ENCODE measurements at places on chromosomes 2 and 18. TPM values are rescaled to one million over a fixed set of nuclear protein-coding genes. Genes with fewer than 3 reads are reported as not detected.
A peak's percentile ranks its signal among the peaks of the same experiment; 100 is the strongest.

LYG1 gene
- 0.78 TPM for total RNA-seq

DNA sequence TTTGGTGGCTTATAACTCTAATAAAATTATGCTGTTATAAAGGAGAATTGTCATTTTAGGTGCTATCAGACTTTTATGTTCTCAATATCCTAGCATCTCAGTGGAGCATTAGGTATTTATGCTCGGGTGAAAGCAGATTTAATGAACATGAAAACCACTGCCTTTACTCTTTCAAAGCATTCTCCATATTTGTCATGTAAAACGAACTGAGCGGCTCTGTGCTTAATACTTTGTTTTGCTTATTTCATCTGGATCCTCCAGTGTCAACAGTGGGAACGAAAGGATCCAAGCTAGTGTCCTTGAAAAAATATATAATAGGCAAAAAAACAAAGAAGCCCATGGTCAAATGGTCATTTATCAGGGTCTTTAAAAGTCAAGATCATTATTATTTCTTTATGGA lies 53.5 kb downstream of the THSD7B start:
- DNase-seq: no peak

GRCh38 chr2:6372317-6372901 lies 493.3 kb downstream of the CMPK2 start:
- DNase-seq: no peak

DNA sequence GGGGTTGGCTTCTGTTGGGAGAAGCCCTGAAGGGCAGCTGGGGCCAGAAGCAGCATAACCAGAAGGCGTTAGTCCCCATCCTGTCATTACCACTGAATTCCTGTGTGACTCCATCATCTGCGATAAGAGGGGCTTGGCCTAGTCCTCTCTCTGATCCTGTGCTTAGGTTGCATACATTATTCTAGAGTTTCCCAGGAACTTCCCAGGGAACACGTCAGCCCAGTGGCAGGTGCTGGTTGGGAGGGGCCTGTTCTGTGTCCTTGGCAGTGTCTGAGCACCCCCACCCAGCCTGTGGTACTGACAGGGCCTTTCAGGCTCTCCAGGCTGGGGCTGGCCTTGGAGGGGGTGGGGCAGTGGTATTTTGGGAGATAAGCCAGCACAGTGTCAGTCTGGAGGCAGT lies 4.5 kb upstream of the TOGARAM2 start:
- peak; percentile 99 for DNase-seq

DNA sequence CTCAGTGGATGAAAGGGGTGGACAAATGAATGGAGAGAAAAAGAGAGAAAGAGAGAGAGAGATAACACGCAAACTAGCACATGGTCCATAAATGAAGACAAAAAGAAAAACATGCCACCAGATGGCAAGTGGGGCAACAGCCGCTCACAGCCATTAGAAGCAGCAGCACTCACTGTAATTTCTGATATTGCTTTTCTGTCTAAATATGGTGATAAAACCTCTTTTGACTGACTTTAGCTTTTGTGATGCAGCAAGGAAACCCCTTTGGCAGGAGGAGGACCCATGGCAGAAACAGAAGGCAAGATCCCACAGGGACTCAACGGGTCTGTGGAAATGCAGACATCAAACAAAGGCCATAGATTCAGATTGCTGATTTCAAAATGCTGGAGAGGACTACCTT lies 88.0 kb upstream of the CDH20 start:
- DNase-seq: no peak

GRCh38 chr18:24212939-24213338 lies 74.1 kb downstream of the CABYR start:
- peak; percentile 89 for DNase-seq

DNA sequence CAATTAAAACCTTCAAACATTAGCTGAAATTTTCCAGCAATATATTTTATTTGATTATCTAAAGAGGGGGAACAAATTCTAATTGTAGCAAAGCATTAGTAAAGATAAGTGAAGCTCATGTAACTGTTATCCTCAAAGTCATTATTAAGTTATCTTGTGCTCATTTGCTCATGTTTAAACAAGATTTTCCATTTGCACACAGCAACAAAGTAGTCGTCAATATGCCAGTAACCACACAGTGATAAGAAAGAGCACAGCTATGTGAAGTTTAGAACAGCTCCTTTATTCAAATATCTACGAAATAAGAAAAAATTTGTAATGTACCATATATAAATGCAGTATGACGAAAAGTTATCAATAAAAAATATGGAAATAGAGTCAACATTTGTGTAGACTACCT lies 159.5 kb downstream of the ERBB4 start:
- DNase-seq: no peak

CXCR4 gene
- total RNA-seq: 0.70 TPM

DNA sequence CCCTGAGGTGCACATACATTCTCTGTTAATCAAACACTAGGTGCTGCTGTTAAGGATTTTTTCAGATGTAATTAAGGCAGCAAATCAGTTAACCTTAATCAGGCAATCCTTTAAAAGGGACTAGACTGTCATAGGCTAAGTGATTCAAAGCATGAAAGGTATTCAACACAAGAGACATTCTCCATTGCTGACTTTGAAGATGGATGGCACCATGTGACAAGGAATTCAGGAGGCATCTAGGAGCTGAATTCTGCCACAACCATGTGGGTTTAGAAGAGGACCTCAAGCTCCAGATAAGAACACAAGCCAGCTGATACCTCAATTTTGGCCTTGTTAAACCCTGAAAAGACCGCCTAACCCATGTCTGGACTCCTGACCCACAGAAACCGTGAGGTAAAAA lies 84.0 kb downstream of the SMAD2 start:
- no peak for DNase-seq

CNOT11 gene
- total RNA-seq: 60.6 TPM

DNA sequence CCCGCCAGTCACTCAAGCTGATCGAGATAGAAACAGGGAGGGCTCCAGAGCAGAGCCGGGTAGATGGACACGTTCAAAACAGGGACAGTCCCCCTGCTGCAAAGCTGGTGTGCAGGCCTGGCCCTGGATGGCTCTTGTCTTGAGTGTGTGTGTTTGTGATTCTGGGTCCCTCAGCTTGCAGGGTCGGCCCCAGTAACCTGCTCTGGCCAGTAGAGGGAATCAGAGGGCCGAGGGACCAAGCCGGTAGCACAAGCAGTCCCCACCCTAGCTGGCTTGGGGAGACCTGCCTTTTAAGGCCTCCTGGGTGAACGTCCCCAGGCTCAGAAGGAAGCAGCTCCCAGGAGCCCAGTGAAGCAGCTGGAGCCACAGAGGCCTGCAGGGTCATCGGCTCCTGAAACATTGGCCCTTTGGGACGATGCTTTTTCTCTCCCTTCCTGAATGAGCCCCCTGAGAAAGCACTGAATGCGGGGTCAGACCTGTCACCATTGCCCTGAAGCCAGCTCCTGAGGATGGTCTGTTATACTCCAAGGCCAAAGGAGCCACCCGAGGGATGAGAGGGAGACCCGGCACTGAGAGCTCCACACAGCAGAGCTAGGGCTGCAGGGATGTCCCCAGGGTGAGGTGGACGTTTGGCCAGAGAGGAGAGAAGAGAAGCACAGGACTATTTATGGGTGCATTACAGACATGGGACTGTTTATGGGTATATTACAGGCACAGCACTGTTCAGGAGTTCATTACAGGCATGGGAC lies 15.4 kb upstream of the MLPH start:
- DNase-seq: peak; percentile 71

DNA sequence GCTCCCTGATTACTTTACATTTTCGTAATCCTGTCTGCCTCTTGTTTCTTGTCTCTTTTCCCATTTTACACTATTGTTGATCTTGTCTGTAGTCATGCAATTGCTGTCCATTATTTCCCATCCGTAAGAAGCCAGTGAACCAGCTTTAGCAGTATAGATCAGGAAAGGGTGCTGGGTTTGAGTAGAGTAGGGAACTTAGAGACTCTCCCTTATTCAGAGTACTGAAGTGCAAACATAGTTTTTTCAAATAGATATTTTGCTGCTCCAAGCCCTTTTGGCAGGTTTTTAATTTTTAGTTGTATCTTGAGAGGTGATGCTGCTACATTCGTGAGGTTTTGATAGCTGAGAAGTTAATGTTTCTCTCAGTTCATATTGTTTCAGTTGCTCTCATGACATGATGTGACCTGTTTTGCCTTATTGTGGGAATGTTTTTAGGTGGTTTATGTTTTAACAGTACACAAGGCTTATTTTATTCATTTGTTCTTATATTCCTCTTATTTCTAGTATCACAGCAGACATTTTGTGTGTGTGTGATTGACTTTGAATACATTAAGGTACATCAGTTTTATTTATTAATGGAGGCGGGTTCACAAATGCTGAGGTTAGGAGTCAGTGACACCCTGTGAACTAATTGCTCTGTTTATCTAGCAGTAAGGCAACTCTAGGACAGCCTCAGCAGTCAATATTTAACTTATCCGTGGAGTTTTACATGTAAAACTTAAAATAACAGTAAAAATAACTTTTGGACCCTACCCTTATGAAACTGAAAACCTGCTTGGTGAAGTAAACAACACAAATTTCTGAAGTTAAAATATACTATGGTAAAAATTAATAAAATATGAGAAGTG lies 118.4 kb downstream of the ZNF407 start:
- no peak for DNase-seq

GRCh38 chr18:11121443-11121849 lies 27.9 kb downstream of the PIEZO2 start:
- no peak for DNase-seq

DNA sequence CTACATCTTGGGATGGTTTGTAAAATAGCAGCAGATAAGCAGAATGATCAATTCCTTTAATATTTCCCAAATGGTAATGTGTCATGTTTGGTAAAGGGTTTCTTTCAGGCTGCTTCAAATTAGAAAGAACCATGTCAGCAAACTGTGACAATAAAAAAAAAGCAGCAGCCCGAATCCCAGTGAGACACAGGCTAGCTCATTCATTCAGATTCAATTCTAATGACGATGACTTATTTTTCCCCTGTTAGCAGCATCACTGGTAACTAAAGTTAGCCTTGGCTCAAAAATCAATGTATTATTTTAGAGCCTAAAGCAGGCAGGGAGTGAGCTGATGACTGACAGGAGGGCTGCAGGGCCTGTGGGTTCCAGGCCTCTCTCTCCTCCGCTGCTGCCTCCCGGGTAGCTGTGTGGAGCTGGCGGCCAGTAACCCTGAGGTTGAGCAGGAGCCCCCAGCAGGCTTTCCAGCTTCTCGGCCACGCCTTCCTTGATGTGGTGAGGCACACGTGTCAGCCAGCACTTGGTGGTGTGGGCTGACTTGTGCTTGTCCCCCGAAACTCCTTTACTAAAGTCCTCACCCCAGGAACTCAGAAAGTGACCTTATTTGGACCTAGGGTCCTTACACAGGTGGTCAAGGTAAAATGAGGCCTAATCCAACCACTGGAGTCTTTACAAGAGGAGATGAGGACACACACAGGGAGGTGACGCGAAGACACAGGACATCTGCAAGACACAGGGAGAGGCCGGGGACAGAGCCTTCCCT lies 120.5 kb upstream of the HS6ST1 start:
- no peak for DNase-seq

FKBP1B gene
- total RNA-seq: 4.6 TPM

GRCh38 chr18:66138642-66139041 lies 387.8 kb downstream of the CDH7 start:
- no peak for DNase-seq

GRCh38 chr2:221235941-221236340 lies 336.2 kb downstream of the EPHA4 start:
- no peak for DNase-seq

DNA sequence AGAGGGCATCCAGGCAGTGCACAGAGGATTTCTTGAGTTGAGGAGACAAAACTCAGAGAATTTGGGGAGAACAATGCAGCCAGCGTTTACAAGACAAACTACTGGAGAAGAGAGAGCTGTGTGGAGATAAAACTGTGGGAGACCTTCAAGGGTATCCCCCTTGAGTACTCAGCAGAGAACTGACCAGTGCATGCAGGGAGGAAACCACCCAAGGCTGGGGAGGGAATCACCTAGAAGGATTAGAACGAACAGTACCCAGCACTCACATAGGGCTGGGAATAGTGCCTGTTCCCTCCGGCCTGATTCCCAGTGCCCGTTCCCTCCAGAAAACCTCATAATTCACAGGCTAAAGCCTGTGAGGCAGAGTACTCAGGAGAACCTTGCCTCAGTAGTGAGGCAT lies 61.9 kb upstream of the YPEL5 start:
- no peak for DNase-seq

DNA sequence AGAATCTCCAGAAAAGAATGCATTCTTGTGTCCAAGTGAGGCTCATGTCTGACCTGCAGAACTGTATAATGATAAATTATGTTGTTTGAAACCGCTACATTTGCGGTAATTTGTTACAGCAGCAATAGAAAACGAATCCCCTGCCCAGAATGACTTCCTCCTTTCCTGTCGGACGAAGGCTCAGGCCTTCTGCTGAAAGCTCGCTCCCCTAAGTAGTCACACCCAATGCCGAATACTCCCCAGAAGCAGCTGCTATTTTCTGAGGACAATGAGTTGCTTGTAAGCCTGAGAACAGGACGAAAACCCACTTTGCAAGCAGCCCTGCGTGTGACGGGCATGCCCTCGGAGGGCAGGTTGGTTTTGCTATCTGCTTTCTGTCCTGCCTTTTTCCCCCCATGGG lies 27.7 kb upstream of the PTPN4 start:
- DNase-seq: no peak

GRCh38 chr2:225400060-225400511 lies 576 bp downstream of the NYAP2 start:
- DNase-seq: no peak

DNA sequence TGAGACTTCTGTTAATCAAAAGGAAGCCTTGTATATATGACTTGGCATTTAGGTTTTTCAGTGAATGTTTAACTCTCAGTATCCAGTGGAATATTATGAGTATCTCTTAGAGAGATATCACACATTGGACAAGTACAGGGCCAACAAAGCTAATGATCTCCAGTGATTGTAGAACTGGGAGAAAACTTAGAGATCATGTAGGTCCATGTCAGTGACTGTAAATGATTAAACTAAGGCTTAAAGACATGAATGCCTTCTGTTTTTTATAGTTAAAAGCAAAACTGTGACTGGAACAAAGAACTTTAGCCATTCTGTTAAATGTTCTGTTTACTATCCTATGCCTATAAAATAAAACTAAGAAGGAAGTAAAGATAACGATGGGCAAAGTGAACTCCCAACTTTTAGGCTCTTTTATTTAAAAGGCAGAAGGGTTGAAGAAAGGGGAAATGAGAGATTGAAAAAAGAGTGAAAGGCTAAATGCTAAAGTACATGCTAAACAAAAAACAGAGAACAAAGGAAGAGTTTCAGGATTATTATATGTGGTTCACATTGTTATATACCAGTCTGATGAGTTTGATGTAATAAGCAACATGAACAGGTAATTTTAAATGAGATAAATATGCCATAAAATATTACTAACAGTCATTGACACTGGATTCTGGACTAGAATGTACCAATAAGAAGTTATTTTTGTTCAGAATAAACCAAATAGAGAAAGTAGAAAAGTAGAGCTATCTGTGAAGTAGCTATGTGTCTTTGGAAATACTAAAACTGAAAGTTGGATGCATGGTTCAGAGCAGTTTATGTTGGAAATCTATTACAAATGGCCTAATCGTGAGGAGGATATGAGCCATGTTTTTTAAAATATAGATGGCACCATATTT lies 37.1 kb upstream of the TNFRSF11A start:
- no peak for DNase-seq

CD28 gene
- total RNA-seq: not detected

- no peak for DNase-seq
Observed at GRCh38 chr2:138522556-138522955, 21.0 kb downstream of the SPOPL start.

Data from PC-9 (cell line).